ENCODE measurements at places on chromosomes 4 and X.

DNA sequence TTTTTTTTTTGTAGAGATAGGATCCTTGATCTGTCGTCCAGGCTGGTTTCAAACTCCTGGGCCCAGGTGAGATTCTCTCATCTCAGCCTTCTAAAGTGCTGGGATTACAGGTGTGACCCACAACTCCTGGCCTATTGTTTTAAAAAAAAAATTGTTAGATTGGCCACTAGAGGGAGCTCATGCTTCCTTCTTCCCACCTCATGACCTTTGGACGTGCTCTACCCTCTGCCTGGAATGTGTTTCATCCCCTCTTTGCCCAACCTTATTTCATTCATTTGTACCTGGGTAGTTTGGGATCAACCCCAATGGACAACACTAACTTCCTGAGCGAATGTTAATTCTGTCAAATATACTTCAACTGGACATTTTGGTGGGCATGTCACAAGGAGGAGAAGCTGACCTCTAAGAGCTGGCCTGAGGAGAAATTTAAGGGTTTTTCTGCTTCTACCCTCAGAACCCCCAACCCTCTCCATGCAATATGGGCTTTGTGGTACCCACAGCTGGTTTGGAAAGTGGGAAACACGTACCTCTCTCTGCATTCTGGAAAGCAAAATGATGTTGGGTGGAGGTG is 6.4 kb downstream of the PPEF2 start:
- DNase-seq = peak; percentile 52

GRCh38 chrX:84187533-84188319 is at the start of gene RPS6KA6:
Gene RPS6KA6, minus strand, starts transcription at chrX:84188199. Its CDS starts 300 bp downstream, at chrX:84187899.
- no peak for DNase-seq

DNA sequence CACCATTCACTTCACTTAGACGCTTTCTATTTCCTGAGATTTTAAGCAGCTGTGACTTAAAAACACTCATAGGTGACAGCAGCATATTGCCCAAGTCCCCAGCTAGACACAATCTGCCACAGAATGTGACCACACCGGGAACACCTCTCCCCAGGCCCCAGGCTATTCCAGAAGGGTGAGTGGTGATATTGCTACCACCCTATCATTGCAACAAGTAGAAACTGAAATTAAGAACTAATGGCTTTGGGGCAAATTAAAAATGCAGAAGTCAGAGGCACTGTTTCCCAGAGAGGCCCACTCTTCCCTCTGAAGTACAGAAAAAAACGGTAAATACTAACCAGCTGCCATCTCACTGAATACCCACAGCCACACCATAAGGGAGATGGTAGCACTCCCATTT is 35.0 kb downstream of the QDPR start:
- no peak for DNase-seq

DNA sequence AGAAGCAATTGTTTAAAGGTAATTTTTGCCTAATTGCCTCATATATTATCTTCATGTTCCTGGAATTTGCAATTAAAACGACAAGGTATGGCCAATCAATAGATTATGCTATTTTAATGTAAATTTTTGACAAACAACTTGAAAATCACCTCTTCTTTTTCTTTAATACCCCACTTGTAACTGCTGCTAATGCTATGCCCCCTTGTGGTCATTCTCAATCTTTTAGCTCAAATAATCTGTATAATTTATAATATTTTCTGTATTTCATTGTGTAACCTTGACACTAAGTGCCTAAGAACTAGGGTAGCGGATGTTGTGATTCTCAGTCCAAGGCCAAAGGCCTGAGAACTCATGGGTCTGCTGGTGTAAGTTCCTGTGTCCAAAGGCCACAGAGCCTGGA is 831.7 kb upstream of the POU3F4 start:
- DNase-seq = no peak

DNA sequence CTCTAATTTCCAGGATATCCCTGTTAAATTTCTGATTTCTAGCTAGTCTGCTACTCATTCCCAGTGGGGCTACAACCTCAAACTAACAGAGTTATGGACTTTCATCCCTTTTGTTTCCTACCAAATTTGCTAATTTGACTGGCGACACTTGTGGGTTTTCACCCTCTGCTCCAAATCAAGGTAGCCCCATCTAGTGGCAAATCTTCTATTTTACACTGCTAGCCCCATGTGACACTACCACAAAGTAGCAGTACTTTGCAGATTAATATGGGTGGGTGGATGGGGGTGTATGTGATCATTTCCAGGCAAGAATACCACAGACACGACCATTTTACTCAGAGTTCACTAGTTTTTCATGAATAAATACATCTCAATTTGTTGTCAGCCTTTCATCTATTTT is 150.3 kb downstream of the MSL3 start:
- peak; percentile 52 for DNase-seq

DNA sequence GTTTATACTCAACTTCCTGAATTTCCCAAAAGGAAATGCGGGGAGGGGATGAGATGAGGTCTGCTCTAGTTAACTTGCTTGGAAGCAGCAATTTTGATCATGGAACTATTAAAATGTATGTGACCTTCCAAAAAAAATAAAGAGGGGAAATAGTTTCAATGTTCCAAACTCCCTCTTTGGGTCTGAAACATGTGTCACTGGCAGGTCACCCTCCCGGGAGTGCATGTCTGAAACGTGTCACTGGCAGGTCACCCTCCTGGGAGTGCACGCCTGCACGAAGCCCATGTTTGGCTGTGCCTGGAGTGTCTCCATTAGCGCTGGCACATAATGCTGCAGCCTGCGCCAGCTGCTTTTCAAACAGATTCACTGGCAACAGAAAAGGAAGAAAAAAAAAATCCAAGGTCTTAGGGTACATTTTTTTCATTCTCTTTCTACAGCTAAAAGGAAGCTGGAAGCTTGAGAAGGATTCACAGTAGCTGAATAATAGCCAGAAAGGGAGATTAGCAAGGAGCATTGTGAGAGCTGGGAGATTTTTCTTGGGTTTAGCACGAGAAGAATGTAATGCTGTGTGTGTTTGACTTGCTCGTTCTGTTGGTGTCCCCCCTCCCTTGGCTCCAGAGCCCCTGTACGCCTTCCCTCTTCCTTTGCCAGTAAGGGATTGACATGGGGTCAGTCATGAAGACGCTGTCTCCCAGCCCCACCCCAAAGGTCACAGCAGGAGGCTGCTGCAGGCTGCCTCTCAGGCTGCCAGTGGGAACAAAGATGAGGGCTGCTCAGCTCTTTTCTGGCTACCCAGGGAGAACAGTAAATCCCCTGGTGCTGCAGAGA is 39.2 kb upstream of the TLR3 start:
- DNase-seq = no peak

- DNase-seq = no peak
Measured at GRCh38 chr4:168586926-168587325, 90.1 kb downstream of the PALLD start.

DNA sequence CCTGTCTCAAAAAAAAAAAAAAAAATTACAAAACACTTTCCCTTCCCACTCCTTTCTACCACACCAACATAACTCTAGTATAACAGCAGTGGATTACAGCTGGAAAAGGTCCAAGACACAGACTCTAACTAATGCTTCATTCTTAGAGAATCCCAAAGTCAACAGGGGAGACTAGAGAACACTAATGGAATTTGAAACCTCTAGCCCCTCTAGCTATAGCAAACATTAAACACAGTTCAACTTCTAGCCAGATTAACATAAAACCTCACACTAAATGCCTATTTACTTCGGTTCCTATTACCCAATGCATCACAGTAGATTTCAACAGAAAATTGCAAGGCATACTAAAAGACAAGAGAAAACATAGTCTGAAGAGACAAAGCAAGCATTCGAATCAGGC is 10.5 kb upstream of the DHX15 start:
- DNase-seq = no peak

GRCh38 chr4:39950861-39951481 is 26.7 kb downstream of the PDS5A start:
- no peak for DNase-seq

DNA sequence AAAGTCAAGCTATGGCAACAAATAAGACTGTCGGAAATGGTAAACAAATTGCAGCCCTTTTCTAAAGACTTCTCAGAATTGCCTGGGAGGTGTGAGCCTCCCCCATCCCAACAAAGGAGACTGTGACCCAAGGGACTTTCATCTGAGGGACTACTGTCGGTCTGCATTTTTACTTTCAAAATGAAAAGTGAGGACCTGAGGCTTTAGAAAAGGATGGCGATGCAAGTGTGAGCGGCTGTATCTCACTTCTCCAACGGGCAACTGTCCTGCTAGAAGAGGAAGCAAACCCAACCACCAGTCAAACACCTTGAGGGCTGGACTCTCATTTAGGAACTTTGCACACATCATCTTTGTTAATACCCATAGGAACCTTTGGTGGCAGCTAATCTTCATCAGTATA is 62.6 kb upstream of the CLNK start:
- DNase-seq = no peak

DNA sequence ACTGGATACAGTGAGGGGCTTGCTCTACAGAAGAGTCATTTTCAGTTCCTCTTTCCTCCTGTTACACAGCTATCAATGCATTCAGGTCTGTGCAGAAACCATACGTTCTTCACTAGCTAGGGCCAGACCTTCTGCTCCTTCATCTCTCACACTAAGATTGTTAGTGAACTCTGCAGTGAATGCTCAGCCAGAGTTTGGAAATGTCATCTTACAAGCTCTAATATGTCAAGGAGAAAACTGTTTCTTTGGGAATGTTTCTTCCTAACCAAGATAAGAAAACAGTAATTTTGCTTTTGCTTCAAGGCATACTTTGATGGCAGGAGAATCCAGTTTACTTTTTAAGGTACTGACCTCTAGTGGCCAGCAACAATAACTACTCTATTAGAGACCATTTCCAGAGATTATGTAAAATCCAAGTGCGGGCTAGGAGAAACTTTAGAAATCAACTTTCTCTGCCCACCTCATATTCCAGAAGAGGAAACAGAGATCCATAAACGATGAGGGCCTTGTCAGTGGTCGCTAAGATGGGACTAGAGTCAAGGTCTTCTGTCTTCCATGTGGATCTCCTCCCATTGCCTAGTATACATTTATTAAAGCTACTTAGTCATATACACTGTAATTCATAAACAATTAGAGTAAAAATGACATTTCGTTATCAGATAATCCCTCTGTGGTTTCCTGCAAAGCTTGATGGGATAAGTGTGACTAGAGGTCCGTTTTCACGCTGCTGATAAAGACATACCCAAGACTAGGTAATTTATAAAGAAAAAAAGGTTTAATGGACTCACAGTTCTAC is 12.1 kb upstream of the CC2D2A start:
- DNase-seq = peak; percentile 46
